ENCODE measurements at places on chromosomes 13 and 19.

DNA sequence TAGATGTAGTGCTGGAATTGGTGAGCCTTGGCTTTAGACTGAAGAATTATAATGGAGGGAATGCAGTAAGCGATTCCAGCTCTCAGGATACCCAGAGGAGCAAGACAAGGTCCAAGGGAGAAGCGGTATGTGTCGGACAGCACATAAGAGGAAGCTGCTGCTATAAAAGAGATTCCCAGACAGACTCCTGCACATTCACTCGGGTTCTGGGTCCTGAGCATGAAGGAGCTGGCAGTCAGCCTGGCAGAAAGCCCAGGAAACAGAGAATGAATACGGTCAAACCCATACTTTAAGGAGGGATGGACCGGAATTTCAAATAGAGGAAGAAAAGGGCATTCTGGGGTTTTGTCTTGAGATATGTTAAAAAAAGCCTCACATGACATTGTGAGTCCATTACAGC is 308.3 kb downstream of the DNAJC15 start:
- DNase-seq: no peak

DNA sequence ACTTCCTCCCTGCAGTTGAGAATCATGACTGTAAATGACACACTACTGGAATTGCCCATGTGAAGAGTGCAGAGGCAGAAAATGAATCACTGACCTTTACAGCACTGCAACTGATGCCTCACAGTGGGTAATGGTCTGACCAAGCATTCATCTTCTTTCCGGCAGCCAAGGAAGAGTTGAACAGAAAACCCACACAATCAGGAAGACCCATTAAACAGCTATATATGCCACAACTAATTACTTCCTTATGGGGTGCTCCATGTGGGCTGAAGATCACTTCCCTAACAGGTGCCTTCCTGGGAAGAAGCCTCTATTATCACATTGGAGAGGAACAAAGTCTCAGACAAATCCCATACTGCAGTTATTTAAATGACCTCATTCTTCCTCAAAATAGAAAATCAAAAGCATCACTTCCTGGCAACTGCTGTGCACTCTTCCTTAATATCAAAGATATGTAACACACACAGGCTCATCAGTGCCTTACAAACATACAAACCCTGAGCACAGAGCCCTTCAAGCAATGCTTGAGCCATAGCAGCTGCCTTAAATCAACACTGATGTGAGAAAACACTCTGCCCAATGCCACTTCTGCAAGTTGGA is 45.8 kb downstream of the RUBCNL start:
- no peak for DNase-seq

DNA sequence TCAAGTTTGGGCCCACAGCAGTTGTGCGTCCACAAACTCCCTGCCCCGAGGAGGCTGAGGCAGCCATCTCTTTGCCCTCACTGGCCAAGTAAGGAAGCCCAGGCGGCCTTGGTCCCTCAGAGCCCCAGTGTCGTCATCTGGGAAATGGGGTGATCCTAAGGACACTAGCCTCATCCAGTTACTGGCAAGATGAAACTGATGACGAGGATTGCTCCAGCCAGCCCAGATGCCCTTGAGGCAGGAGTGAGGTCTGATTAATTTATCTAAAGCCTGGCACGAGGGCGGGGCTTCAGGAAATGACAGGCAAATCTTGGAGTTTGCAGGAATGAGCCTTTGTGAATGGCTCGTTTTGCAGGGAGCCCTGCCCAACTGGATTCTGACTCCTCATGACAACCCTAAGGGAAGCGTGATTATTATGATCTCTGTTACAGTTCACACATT is 5.6 kb downstream of the LIPE start:
- DNase-seq: no peak

DNA sequence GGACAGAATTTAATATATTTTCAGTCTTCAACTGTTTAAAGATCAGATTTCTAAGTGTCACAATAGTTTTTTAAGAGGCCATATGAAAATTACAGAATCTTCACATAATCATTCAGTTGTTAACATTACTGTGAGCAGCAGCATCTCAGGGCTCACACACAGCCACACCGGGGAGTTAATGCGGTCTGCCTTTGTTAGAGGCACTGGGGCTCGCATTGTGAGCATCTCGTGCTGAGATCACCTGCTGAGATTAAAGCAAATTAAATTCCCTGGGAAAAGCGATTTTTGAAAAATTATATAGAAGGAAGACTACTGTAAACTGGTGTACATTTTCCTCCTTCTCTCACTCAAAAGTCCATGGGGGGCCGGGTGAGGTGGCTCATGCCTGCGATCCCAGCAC is 16.6 kb downstream of the GPR12 start:
- DNase-seq: no peak

- no peak for DNase-seq
These were observed 59.8 kb upstream of the UBAC2 start for GRCh38 chr13:99140831-99141230.

- DNase-seq: no peak
These were observed 2859.1 kb downstream of the PCDH9 start for GRCh38 chr13:64371045-64371444.

DNA sequence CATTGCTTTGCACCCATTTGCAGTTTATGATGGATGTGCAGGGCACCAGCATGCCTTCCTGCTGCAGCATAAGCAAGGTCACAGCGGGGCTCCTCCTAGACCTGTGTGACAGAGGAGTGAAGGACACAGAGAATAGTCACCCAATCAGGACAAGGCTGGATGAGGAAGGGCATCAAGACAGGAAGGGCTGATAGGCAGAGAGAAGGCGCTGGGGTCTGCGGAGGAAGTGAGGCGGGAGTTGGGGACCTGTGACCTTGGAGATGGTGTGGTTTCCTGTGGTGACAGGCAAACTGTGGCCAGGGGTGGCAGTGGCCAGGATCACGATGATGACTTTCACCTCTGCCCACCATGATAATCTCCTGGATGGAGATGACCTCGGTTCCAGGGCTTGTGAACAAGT is 16.4 kb upstream of the KCTD15 start:
- DNase-seq: no peak

DNA sequence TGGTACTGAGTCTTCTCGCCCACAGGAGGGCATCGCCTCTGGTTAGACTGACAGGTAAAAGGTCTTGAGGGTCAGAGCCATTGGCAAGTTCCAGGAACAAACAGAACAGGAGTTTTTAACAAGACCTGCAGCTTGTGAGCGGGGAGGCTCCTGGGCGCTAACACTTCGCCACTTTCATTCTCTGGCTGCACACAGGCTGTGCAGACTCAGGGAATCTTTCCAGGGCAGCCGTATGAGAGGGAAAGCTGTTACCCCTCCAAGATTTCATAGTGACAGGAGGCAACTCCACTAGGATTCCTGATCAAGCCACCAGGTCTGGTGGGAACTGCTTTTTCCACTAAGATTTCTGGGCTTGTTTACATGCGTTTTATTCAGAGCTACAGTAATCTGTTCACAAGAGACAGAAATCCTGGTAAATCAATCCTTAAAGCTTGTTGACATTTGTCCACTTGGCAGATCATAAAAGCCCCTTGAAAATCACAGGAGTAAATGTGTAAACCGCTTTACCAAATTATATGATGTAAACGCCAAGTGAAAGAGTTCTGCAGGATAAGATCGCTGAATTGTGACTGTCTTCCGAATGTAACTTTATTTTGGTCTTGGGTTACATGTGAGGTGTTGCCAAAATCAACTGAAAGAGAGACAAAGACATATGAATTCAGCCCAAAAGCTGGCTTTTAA is 190.6 kb downstream of the MZT1 start:
- no peak for DNase-seq

DNA sequence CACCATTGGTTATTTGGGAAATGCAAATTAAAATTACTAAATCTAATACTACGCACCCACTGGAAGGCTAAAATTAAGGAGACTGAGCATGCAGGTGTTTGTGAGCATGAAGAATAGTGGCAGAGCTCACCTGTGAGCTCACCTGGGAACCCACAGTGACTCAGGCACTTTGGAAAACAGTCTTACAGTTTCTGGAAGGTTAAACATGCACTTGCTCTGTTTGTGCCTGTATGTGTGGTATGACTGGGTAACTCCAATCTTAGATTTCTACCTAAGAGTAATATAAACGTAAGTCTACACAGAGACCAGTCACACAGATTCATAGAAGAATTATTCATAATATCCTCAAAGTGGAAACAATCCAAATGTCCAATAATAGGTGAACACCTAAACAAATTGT is 318.8 kb downstream of the ATP8A2 start:
- DNase-seq: no peak

DNA sequence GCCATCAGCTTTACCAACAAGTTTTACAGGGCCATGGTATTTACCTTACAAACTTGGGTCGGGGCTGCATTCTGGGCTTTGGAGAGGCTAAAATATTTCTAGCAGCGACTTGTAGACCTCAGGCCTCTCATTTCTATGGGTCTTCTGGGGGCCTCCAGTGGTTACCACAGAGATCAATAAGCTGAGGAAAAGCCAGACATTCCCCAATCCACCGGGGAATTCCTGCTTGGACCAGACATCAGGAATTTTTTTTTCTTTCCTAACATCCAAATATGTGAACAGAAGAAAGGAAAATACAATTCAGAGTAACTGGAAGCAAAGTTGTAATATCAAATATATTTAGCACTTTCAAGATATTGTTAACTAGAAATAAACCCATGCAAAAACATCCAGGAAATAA is 1.5 kb downstream of the DZIP1 start:
- no peak for DNase-seq

DNA sequence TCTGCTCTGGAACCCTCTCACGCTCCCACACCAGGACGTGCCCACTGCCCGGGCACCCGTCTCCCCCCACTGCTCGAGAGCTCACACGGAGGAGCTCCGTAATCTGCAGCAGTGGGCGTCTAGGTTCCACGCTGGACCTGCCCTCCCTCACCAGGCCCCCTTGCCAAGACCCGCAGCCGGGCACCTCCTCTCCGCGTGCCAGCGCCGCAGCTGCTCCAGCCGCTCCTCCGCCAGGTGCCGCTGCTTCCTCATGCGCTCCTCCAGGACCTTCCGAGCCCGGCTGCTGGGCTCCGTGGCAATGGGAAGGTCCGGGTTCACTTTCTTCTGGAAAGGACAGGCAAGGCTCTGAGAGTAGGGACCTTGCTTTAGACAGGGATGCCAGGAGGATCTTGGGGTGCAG is 35.0 kb upstream of the MATK start:
- DNase-seq: no peak

GRCh38 chr13:24253520-24254145 is 55.7 kb upstream of the C1QTNF9 start:
- DNase-seq: no peak

DNA sequence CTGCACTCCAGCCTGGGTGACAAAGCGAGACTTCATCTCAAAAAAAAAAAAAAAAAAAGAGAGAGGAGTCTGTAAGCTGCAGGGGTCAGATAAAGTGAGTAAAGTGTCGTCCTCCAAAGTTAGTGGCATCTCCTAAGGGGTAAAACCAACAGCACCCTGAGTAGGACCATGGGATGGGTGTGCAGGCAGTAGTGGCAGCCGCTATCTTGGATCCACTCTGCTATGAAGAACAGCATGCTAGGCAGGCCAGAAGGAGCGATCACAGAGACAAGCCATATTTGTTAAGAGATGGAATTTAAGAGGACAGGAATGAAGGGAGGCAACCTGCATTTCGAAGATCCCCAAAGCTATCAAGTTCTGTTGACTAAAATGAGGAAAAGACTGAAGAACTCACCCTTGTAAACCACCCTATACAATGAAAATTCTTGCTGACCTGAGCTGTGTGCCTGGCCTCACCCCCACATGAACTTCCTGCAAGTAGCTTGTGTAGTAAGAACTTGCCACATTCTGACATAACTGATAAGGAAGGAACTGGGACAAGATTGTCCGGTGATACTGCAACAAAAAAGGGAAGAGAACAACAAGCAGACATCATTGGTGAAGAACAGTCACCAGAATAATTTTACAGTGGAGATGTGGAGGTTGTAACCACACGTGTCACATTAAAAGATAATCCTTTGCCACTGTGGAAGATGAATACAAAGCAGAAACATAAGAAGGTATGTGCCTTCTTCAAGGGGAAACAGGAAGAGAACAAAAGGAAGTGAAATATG is 16.2 kb downstream of the DPY19L3 start:
- DNase-seq: no peak

DNA sequence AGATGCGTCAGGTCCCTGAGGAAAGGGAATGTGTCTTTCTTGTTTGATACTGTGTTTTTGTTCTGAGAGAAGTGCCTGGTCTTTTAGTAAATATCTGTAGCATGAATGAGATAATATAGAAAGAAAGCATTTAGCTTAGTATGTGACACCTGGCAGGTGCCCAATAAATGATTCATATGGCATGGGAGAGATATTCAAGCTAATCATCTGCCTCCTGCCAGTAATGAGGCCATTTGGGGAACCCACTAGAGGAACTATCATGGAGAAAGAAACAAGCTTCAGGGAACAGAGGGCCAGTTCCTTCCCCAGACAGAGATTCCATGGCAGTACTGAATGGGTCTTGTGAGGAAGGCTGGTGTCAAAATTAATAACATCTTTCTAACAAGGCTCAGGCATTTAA is 603.9 kb downstream of the DCT start:
- no peak for DNase-seq

GRCh38 chr13:19845758-19846157 is 17.7 kb downstream of the ZMYM5 start:
- DNase-seq: no peak

GRCh38 chr13:53058065-53058679 is 29.6 kb downstream of the OLFM4 start:
- DNase-seq: no peak

GRCh38 chr13:96533408-96533807 is 443.5 kb downstream of the HS6ST3 start:
- no peak for DNase-seq

- DNase-seq: no peak
These were observed 78.6 kb upstream of the SIAH3 start for GRCh38 chr13:45930177-45930576.

Measured in SK-N-MC (cell line).